ENCODE measurements at places on chromosomes 12 and 14.

- H3K27ac ChIP-seq: no peak overlapping the region
- no peaks in the 10 kb centered on the region for H3K4me1 ChIP-seq
- no peak overlapping the region for H3K4me3 ChIP-seq
- no peaks in the 10 kb centered on the region for H3K27me3 ChIP-seq
These were observed 259.3 kb downstream of the ADAMTS20 start for GRCh38 chr12:43292699-43293098.

DNA sequence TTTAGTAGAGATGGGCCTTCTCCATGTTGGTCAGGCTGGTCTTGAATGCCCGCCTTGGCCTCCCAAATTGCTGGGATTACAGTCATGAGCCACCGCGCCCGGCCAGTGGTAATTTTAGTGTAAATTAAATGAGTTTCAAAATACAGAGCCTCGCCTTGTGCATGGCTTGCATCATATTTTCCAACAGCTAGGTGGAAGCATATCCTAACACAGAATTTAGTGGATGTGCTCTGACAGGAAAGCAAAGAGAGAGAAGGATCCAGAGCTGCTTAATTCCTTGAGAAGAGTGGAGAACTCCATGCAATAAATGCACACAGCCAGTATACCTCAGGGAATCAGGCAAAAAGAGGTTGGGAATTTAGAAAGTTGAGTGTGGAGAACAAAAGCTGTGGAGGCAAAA is 2.5 kb downstream of the OR6C2 start:
- no peak for DNase-seq
- no peak overlapping the region for H3K4me3 ChIP-seq
- H3K27me3 ChIP-seq: no peaks in the 10 kb centered on the region

DNA sequence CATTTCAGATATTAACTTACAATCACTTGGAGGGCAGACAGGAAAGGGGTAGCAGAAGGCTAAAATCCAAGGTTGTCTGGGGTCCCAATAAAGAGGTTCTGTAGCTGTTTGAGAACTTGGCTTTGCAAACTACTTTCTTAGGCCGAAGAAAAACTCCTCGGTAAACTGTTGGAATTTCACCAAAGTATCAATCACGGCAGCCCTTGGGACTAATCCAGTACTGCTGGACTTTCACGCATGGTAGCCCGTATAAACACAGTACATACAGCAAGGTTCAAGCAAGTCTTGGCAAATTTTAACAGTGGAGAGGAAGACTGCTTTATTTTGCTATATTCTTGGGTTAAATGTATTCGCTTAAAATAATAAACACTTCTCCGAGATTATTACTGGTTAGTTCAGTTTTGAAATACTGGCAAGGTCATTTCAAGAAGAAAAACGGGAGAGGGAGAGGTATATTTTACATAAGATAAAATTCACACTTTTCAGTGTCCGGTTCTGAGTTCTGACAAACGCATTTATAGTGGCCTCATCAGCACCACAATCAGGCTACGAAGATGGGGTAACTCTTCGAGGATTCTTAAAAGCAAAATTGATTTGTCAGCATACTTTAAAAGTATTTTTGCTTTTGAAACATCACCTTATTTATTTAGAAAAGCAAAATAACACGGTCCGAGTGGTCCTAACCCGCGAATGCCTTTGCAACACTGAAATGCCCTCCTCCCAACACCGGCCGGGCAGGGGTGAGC is 1.3 kb downstream of the SETD3 start:
- DNase-seq: no peak
- no peak overlapping the region for H3K27ac ChIP-seq
- no peaks in the 10 kb centered on the region for H3K4me1 ChIP-seq
- H3K4me3 ChIP-seq: peak overlapping the region; percentile 72
- no peaks in the 10 kb centered on the region for H3K36me3 ChIP-seq
- no peaks in the 10 kb centered on the region for H3K27me3 ChIP-seq

DNA sequence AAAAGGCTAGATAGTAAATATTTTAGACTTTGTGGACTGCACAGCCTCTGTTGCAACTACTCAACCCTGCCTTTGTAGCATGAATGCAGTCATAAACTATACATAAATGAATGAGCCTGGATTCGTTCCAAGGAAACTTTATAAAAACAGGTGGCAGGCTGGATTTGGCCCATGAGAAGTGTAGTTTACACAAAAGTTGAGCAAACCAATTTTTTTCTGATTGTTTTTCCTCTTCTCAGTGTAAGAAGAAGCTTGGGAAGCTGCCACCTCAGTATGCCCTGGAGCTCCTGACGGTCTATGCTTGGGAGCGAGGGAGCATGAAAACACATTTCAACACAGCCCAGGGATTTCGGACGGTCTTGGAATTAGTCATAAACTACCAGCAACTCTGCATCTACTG is 9.5 kb downstream of the OAS1 start:
- no peak overlapping the region for H3K4me3 ChIP-seq
- no peak overlapping the region for H3K27ac ChIP-seq
- no peak for DNase-seq
- no peaks in the 10 kb centered on the region for H3K36me3 ChIP-seq

- no peak overlapping the region for H3K4me3 ChIP-seq
- no peak for DNase-seq
- H3K36me3 ChIP-seq: no peaks in the 10 kb centered on the region
- H3K4me1 ChIP-seq: no peaks in the 10 kb centered on the region
These were observed 270.0 kb upstream of the CAND1 start for GRCh38 chr12:66999141-66999540.

GRCh38 chr12:46843811-46844210 is 18.0 kb upstream of the SLC38A4 start:
- H3K27me3 ChIP-seq: no peaks in the 10 kb centered on the region
- no peak overlapping the region for H3K27ac ChIP-seq
- no peaks in the 10 kb centered on the region for H3K4me1 ChIP-seq
- H3K36me3 ChIP-seq: no peaks in the 10 kb centered on the region

- no peaks in the 10 kb centered on the region for H3K27me3 ChIP-seq
- no peaks in the 10 kb centered on the region for H3K4me1 ChIP-seq
- DNase-seq: no peak
- no peaks in the 10 kb centered on the region for H3K36me3 ChIP-seq
- no peak overlapping the region for H3K27ac ChIP-seq
- H3K4me3 ChIP-seq: no peak overlapping the region
These were observed 97.8 kb downstream of the LLPH start for GRCh38 chr12:66032739-66033138.

DNA sequence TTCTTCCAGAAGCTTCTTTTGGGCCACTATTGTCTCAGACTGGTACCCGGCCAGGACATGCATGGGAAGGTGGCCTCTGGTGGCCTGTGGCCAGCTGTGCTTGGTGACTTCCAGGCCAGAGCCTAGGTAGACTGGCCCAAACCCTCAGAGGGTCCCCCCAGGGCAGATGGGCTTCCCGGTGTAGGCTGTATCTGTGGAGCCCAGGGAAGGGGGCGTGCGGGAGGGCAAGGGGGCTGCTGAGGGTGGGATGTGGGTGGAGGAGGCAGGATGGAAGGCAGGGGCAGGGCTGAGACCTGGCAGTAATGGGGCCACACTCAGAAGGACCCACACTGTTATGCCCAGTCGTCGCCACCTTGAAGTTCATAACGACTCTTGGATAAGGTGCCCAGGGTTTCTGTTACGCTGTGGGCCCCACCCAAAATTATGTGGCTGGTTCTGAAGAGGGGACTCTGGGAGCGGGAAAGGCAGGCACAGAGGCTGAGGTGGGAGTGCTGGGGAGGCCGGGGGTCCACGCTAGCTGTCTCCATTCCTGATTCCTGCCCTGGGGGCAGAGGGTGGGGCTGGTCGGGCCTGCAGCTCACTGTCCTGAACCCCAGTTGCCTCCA is 52.1 kb downstream of the KIF26A start:
- no peaks in the 10 kb centered on the region for H3K27me3 ChIP-seq
- H3K27ac ChIP-seq: no peak overlapping the region
- no peaks in the 10 kb centered on the region for H3K36me3 ChIP-seq
- H3K4me1 ChIP-seq: peaks cover 2% of the 10 kb centered on the region
- no peak overlapping the region for H3K4me3 ChIP-seq

DNA sequence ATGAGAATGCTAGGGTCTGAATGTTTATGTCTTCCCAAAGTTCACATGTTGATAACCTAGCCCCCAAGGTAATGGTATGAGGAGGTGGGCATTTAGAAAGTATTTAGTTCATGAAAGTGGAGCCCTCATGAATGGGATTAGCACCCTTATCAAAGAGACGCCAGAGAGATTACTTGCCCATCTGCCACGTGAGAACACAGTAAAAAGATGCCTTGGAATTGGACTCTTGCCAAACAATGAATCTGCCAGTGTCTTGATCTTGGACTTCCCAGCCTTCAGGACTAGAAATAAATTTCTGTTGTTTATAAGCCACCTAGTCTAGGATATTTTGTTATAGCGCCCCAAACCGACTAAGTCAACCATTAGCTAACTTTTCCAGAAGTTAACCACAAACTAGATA is 92.0 kb upstream of the SLC38A4 start:
- H3K4me3 ChIP-seq: no peak overlapping the region
- no peak for DNase-seq
- H3K36me3 ChIP-seq: no peaks in the 10 kb centered on the region
- H3K4me1 ChIP-seq: no peaks in the 10 kb centered on the region

- H3K27ac ChIP-seq: no peak overlapping the region
- no peak overlapping the region for H3K4me3 ChIP-seq
- H3K36me3 ChIP-seq: no peaks in the 10 kb centered on the region
- no peaks in the 10 kb centered on the region for H3K27me3 ChIP-seq
- no peaks in the 10 kb centered on the region for H3K4me1 ChIP-seq
These were observed 22.2 kb downstream of the HRK start for GRCh38 chr12:116859079-116859478.

- no peaks in the 10 kb centered on the region for H3K4me1 ChIP-seq
- H3K4me3 ChIP-seq: no peak overlapping the region
- peak; percentile 58 for DNase-seq
These were observed 245.9 kb upstream of the DDHD1 start for GRCh38 chr14:53399057-53399456.

DNA sequence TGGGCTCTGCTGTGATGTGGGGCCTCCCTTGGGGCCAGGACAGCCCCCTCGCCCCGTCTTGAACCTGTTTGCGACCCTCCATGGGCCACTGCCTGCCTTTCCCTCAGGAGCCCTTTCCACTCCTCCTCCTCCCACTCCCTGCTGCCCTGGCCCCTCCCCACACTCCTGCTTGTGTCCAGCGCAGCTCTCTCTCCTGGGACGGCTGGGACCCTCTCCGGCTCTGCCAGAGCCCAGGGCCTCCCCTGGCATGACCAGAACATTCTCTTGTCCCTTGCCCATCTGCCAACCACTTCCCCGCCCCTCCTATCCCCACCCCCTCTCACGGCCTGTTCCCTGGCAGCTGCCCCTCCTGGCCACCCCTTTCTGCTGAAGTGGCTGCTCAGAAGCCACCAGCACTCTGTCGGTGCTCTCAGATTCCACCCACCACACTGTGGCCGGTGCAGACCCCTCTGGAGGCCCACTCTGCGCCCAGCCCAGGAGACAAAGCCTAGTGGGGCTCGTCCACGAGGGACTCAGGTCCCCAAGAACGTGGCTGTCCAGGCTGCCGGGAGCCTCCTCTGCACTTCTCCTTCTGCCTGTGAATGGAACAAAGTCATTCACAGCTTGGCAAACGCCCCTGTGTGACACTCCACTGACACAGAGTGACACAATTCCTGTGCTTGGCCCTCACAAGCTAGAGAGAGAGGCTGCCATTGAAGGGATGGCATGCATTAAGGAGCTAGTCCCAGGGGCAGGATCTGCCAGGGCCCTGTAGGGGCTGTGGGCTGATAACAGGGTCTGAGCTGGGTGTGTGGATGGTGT is 1.4 kb downstream of the ASPG start:
- H3K4me1 ChIP-seq: no peaks in the 10 kb centered on the region
- H3K27ac ChIP-seq: no peak overlapping the region
- H3K4me3 ChIP-seq: no peak overlapping the region
- DNase-seq: no peak

GRCh38 chr14:31207287-31207754 is 272 bp downstream of the HECTD1 start:
- no peaks in the 10 kb centered on the region for H3K4me1 ChIP-seq
- no peak for DNase-seq
- H3K36me3 ChIP-seq: no peaks in the 10 kb centered on the region
- peak overlapping the region; percentile 60 for H3K4me3 ChIP-seq

Data from iPS DF 6.9 (cell line).